ENCODE measurements at places on chromosomes 5 and 9.

GRCh38 chr5:14739538-14739937 lies 75.0 kb downstream of the OTULIN start:
- no peak for DNase-seq

DNA sequence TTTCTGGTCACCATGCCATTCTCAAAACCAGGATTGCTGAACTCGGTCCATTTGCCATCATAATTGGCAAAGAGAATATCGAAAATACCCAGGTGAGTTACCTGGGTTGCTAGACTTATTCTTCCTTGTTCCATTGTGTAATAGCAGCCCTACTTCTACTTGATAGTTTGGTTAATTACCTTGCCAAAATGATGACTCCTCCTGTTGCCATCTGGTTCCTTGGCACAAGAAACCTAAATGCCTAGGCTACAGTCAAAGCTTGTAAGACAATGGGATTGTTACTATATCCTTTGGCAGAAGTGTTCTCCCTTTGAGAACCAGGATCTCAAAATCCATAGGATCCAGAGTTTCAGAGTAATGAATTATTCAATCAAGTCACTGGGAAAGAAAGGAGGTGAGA lies 373.2 kb upstream of the ACTBL2 start:
- DNase-seq, result no peak

DNA sequence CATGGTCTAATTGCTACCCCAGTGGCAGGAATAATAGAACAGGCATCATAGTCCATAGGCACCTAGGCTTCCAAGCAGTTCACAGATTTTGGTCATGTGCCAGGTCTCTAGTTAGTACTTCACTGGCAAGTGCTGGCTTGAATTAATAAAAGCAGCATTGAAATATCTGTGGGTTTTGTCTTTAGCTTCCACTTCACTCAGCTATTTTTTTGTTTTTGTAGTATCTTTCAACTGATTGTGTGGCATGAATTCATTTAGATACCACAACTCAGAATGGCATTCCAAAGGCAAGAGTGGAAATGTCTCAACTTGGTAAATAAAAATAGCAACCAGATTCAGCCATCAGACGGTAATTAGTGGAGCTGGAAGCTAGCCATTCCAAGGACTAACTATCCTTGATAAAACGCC lies 27.9 kb upstream of the ITGA2 start:
- DNase-seq, result no peak

DNA sequence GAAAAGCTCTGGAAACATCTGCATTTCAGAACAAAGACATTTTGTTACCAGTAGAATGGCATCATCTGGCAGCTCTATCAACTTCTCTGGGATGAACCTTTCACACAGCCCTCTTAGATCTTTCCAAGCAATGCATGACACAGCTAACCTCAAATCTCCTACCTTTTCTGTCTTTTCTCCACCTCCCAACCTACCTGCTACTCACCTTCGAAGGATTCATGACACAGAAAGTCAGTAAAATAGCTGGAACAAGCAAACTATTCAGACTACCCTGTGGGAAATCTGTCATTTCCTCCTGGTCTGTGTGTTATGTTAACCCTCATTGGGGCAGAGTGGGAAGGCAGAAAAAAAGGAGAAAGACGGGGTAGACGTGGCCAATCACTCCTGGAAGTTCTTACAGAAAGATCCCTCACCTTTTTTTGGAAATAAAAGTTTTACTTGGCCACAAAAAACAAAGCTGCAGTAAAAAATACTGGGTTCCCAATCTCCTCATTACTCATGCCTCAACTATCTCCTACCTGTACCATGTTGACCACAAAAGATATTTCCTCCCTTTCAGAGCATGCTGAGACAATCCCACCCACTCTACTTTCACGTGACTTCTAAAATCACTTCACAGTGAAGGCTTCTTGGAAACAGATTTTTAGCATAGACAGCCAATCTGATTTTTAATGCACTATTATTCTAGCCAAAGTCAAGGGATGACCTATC lies 362.1 kb upstream of the RFX3 start:
- no peak for DNase-seq

DNA sequence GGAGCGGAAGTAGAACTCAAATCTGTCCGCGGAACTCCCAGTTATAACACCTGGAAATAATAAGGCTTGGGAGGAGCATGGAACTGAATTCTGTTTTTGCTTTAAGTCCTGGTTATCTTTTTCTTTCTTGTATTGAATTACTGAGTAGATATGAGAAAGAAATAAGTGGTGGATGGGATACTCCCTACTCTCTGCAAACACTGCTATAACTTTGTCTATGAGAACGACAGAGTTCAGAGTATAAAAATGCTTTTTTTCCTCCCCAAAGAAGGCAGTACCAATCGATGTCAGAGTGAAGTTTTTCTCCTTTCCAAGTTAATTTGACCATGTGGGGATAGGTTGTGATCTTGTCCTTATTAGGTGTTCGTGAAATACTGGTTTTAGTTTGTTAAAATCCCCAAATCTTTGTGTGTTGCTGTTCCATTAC lies 1.2 kb downstream of the RIC1 start:
- DNase-seq, result no peak

GRCh38 chr5:131218392-131218791 lies 45.5 kb upstream of the CDC42SE2 start:
- no peak for DNase-seq

All from stimulated activated CD8-positive, alpha-beta memory T cell treated with anti-CD3 and anti-CD28 coated beads, Interleukin-7, amount 100 ng/mL, for 48 hours (primary cell).